H54 (cell line): ENCODE measurements at places on chromosomes 13 and 19.

- no peak for DNase-seq
Observed at GRCh38 chr19:49849433-49850220, 1.3 kb upstream of the PTOV1 start.

DNA sequence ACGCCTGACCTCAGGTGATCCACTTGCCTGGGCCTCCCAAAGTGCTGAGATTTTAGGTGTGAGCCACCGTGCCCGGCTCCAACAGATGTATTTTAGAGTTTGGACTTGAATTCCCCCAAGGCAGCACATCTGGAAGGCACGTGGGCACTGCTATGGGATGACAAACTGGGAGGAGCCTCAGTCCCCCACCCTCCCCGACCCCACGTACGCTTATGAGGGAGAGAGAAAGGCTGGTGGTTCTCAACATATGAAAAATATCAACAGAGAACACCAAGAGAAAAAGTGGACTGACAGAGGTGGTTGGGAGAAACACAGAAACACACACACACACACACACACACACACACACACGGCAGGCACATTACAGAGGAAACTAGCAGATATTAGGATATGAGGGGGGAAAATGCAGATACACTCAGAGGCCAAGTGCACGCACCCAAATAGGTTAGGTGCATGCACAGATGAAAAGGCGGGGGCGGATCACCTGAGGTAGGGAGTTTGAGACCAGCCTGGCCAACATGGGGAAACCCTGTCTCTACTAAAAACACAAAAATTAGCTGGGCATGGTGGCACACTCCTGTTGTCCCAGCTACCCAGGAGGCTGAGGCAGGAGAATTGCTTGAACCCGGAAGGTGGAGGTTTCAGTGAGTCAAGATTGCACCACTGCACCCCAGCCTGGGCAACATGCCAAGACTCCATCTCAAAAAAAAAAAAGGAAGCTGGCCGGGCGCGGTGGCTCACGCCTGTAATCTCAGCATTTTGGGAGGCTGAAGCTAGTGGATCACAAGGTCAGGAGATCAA, 3.2 kb downstream of the STX10 start:
- no peak for DNase-seq

DNA sequence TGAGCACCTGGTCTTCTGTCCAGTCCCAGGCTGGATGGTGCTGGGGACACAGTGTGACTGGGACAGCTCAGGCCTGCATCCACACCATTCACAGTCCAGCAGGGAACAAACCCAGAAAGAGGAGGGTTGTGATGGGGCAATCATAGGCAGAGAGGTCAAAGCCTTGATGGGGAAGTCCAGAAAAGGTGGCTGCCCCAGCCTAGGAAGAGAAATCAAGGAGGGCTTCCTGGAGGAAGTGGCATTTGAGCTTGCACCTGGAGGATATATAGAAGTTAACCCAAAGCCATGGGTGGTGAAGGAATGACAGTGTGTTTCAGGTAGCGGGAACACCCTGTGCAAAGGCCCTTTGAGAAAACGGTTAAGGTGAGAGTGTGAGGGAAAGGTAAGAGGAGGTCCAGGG, 2.6 kb upstream of the PRX start:
- no peak for DNase-seq

GRCh38 chr13:91904597-91904996, 506.2 kb downstream of the GPC5 start:
- no peak for DNase-seq

- peak; percentile 84 for DNase-seq
Observed at GRCh38 chr19:53511933-53512374, 26.0 kb upstream of the ZNF331 start.
